ENCODE measurements at places on chromosomes 12 and 14.

DNA sequence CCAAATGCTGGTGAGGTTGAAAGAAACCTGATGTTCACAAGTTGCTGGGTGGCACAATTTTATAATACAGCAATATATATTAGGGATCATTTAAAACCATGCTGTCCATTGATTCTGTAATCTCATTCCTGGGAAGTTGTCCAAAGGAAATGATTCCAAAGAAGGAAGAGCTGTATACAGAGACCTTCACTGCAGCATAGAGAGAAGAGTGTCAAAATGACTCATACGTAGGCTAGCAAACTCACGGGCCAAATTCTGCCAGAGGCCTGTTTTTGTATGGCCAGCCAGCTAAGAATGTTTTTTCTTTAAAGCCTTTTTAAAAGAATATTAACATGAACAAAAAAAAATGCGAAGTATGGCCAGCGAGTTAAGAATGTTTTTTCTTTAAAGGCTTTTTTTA is 69.2 kb upstream of the MED13L start:
- no peak for DNase-seq

- DNase-seq: no peak
Measured at GRCh38 chr12:89800435-89800834, 91.8 kb upstream of the ATP2B1 start.

GRCh38 chr14:90058876-90059458 is 2.8 kb upstream of the KCNK13 start:
- no peak for DNase-seq

GRCh38 chr12:56571121-56571520 is 49.5 kb downstream of the RBMS2 start:
- no peak for DNase-seq

- DNase-seq: no peak
Measured at GRCh38 chr14:85533861-85534291, 3.9 kb downstream of the FLRT2 start.

DNA sequence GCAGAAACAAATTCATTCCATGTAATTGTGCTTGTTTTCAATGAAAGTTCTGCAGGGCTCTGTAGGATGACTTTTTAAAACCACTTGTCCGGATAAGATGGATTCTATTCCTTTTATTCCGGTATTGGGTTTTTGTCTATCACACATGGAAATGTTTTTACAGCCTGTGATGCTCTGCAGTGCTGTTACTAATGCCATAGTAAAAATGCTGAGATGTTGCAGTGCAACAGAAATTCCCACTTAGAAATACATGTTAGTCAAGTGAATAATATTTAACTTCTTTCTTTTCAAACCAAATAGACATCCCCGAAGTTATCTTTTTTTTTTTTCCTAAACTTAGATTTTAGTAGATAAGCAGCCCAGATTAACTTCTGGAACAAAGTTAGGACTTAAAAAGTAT is 71.9 kb downstream of the RASSF8 start:
- no peak for DNase-seq

- DNase-seq: no peak
Measured at GRCh38 chr14:42533476-42533875, 926.8 kb downstream of the LRFN5 start.
